ENCODE measurements at places on chromosomes 4 and X.
A peak's percentile ranks its signal among the peaks of the same experiment; 100 is the strongest.

GRCh38 chr4:141909541-141909940 lies 273.2 kb downstream of the IL15 start:
- DNase-seq, result no peak

DNA sequence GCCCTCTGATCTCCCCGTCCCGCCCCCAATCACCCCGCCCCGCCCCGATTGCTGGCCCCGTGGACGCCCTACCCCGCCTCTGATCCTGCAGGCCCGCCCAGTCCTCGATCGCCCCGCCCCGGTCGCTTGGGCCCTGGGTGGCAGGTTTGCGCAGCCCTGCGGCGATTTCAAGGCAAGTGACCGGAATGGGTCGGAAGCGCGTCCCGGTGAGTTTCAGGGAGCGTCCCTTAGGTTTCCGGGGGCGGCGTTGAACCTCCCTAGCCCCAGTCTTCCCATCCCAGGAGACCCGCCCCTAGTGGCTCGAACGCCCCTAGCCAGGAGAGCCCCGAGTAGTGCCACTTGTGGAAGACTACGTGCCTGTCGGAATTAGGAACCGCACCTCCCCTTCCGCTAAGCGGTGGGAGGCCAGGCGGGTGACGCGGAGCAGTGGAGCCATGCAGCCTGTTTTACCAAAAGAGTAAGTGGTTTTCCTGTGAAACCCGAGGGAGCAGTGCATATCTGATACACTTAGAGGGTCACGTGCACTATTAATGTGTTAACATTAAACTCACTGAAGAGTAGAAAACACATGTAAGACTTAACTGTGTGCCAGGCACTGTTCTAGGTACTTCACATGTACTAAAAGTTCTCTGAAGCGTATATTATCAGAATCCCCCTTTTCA lies 354 bp upstream of the TEC start:
- DNase-seq, result peak; percentile 86

- DNase-seq, result no peak
Observed at GRCh38 chrX:111850975-111851374, 25.0 kb upstream of the TRPC5OS start.

GRCh38 chr4:113781439-113782040 lies 20.0 kb upstream of the CAMK2D start:
- DNase-seq, result peak; percentile 44

- DNase-seq, result peak; percentile 21
Observed at GRCh38 chr4:154559494-154560418, 3.1 kb upstream of the FGB start.

DNA sequence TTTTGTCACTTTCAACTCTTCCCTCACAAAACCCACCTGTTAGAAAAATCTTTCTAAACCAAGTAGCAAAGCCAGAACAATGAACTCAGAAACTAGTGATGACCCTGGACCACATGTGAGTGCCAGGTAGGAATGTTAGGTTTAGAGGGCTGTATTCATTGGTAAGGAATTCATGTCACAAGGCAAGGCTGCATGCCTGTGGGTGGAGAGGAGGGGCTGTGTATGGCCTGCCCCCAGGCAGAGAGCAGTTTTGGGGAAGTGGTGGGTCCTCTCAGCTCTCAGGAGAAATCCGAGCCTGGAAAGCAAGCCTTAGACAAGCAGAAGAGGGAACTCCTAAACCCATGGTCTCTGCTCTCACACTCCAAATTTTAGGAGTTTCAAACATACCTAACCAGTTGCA lies 2.4 kb downstream of the RNF175 start:
- no peak for DNase-seq

GRCh38 chr4:89574176-89574575 lies 262.8 kb downstream of the SNCA start:
- no peak for DNase-seq

DNA sequence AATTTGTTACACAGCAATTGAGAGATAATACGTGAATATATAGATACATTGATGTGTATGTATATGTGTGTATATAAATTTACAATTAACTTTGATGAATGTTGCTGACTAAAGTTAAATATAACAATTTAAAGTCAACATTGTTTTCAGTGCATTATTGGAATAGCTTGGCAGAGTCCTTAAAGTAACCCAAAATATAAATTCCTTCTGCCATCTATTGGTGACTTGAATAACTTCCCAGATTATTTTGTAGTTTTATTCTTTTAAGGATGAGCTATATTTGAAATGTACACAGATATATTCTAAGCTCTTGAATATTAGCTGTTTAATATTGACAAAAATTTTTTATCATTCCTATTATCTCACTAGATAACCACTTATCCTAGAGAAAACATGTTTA lies 298.2 kb upstream of the FSTL5 start:
- no peak for DNase-seq

- DNase-seq, result no peak
Observed at GRCh38 chr4:74375824-74376426, 11.0 kb downstream of the EREG start.

- no peak for DNase-seq
Observed at GRCh38 chr4:153039542-153040185, 103.5 kb downstream of the FHDC1 start.

DNA sequence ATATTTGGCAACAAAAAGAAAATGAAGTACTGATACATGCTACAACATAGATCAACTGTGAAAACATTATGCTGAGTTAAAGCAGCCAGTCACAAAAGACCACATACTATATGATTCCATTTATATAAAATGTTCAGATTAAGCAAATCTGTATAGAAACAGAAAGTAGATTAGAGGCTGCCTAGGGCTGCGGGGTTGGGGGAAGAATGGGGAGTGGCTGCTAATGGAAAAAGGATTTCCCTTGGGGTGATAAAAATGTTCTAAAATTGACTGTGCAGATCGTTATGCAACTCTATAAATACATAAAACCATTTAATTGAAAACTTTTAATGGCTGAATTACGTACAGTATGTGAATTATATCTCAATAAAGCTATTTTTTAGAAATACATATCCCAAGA lies 46.8 kb downstream of the NEK1 start:
- no peak for DNase-seq

GRCh38 chrX:133468051-133468450 lies 52.8 kb upstream of the GPC4 start:
- DNase-seq, result no peak

- DNase-seq, result no peak
Observed at GRCh38 chrX:44621078-44621477, 78.4 kb upstream of the FUNDC1 start.

- no peak for DNase-seq
Observed at GRCh38 chr4:40183615-40184411, 13.0 kb upstream of the RHOH start.

DNA sequence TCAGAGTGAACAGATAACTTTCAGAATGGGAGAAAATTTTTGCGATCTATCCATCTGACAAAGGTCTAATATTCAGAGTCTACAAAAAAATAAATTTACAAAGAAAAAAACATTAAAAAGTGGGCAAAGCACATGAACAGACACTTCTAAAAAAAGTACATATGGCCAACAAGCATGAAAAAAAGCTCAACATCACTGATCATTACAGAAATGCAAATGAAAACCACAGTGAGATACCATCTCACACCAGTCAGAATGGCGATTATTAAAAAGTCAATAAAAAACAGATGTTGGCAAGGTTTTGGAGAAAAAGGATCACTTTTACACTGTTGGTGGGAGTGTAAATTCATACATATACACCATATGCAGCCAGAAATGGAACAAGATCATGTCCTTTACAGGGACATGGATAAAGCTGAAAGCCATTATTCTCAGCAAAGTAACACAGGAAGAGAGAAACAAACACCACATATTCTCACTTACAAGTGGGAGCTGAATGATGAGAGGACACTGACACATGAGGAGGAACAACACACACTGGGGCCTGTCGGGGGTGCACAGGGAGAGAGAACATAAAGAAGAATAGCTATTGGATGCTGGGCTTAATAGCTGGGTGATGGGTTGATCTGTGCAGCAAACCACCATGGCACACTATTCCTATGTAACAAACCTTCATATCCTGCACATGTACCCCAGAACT lies 41.6 kb upstream of the ITM2A start:
- peak; percentile 8 for DNase-seq

DNA sequence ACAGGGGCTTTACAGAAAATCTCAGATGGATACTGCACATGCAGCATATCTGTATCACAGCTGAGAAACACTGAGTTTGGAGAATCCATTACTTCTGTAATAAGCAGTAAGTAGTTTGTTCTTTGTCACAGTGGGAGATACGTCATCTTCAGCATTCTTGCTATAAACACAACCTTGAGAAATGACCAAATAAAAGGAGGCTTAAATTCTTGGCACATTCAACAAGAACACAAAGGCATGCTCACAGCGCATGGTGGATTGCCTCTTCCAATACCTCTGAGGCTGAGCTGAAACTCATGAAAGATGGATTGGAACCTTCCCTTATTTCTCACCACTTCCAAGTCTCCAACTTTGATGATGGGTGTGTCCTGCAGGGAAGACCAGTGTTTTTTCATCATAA lies 54.5 kb downstream of the ANXA5 start:
- DNase-seq, result no peak

DNA sequence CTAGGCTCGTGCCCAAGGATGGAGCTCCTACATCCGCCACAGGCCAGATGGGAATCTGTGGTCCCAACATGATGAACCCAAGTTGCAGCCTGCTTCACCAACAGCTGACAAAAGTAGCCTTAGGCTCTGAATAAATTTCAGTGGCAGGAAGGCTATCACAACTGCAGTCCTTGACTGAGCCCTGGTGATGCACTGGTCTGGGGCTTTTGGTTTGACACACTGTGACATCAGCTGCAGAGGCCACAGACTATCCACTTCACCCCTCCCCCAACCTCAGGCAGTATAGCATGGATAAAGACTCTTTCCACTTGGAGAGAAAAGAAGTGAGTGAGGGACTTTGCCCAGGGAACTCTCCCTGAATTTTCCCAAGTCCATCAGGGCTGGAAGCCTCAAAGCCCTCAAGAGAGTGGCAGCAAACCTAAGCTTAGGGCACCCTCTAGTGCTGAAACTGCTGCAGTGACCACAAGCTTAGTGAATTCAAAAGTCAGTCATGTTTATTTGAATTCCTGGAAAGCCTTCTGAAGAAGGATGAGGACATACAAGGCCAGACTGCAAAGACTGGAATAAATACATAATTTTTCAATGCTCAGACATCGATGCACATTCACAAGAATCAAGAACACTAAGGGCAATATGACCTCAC lies 135.0 kb upstream of the TENT5D start:
- DNase-seq, result no peak

- DNase-seq, result no peak
Observed at GRCh38 chr4:151692443-151692782, 68.4 kb downstream of the GATB start.

DNA sequence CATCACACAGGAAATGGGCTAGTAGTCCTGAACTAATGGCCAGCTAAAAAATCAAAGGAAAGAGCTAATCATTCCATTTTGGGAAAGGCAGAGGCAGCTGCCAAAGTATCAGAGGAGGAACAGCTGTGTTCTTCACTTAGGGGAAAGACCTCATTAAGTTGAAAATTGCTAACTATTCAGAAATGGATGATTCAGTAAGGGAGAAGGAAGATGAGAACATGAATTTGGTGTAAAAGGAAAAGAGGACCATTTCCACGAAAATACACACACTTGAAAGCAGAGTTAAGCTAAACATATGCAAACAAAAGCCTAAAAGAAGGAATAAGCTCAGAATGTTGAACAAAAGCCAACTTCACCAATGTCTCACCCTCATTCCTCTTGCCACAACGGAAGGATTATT lies 90.4 kb downstream of the PCDH19 start:
- DNase-seq, result no peak

- no peak for DNase-seq
Observed at GRCh38 chr4:21512353-21512752, 436.2 kb downstream of the KCNIP4 start.

DNA sequence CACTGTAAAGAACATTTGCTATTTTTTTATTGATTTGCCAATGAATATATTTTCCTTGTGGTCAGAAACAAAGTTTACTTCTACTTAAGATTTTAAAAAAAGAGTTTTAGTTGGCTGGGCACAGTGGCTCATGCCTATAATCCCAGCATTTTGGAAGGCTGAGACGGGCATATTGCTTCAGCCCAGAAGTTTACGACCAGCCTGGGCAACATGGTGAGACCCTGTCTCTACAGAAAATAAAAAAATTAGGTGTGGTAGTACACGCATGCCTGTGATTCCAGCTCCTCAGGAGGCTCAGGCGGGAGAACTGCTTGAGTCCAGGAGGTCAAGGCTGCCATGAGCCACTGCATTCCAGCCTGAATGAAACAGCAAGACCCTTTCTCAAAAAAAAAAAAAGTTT lies 36.8 kb downstream of the LRP2BP start:
- DNase-seq, result no peak

DNA sequence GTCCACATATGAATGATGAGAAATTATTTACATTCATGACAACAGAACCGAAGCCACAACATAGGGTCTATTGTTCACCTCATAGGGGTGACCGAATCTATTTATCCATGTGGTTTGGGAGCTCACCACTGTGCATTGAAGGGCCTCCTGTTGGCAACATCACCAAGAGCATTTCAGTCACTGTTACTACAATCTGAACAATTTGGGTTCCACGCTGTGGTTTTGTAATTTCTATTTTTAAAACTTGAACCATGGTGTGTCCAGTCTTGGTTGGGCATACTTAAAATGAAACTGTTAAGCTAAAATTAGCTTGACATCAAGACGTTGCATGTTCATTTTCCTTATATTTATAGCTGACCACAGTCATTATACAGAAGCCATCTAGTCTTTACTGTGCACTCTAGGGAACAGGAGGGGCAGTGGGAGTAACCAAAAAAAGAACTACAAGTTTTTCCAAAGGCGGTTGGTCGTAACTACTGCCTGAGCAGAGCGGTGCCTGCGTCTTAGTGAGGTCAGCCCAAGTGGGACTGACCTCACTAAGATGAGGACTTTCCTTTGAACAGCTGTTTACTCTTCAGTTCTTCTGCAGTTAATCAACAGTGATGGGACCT lies 192.1 kb downstream of the SPRY1 start:
- DNase-seq, result no peak

GRCh38 chrX:17038277-17038676 lies 91.8 kb downstream of the REPS2 start:
- no peak for DNase-seq

GRCh38 chr4:146105464-146105863 lies 70.1 kb upstream of the LSM6 start:
- no peak for DNase-seq

DNA sequence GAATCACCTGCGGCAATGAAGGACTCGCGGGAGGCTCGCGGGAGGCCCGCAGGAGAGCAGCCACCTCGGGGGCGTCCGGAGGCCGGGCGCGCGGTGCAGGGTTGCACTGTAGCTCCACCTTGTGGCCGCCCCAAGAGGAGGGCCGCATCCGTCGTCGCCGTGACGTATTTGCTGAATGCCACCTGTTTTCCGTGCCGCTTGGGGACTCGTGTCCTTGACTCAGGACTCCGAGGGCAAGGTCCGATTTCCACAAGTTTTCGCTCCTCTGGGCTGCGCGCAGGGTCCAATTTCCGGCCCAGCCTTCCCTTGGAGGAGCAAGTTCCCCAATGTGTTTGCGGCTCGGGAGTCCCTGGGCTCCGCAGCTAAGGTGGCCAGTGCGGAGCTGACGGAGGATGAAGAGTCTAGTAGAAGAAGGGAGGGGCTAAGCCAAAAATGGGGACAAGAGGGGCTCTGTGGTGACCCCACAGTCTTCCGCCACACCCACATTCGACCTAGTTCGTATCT lies 10.7 kb upstream of the DLG3 start:
- peak; percentile 81 for DNase-seq

Data from CD4-positive, alpha-beta T cell treated with Interleukin-12 subunit alpha and Interleukin-12 subunit beta, for 1 hour (primary cell).